Endothelial cell (in vitro differentiated cells): ENCODE measurements at places on chromosomes 12 and 14.

DNA sequence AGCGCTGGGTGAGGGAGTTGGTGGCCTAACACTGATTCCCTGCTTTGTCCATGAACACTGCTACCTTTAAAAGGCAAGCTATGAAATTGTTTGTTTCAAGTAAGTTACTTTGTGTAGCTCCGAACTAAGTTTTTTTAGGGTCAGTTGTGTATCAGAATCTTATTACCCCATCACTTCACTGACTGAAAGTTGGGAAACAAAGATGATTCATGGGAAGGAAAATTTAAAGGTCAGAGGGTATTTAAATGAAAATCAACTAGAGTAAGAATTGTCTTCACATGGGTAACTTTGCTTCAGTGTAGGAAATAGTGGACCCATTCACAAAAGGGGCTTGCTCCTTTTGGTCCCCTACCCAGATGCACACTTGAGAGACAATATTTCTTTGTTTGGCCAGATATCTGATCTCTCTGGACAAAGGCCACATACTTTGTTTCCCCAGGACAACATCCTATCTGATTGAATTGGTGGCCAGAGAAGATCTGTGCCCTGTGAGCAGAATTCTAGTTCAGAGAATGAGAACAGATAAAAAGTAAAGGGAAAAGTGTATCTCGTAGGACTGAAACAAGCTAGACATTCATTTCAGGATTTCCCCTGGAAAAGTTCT is 53.5 kb downstream of the RAB35 start:
- H3K27ac ChIP-seq, result no peak overlapping the region
- H3K4me3 ChIP-seq, result no peak overlapping the region
- no peaks in the 10 kb centered on the region for H3K27me3 ChIP-seq
- DNase-seq, result no peak

DNA sequence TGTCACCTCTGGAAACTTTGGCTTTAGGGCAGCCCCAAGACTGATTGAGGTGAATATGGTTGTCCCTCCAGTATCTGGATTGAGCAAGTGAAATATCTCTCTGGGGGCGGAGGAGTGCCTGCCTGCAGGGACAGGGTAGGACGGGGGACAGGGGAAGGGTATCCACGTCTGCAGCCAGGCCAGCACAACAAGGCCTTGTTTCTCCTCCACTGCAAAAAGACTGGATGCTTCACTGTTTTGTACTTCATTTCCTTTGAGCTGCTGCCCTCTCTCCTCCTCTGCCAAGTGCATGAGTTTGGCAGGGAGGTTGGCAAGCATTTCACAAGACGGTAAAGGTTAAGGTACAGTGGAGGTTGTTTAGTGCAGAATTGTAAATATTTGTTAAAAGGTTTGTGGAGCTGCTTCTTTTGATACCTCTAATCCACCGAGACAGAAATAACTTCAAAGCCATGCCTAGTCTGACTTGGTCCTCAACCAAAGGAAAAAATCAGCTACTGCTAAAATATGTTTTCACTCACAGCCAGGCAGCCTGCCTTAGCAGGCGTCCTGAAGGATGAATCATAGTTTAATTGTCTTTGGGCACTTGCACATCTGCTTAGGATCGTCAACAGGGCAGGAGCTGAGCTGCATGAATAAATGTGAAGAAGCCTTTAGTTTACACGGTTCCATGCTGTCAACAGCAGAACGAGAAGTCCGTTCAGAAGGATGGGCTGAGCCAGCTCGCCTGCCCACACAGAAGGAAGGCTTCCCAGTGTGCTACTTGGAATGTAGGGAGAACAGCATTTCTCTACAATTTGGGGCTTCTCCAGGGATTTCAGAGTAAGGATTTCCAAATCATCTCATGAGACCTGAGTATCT is 269.7 kb downstream of the TTC6 start:
- DNase-seq, result no peak
- no peak overlapping the region for H3K27ac ChIP-seq
- H3K4me1 ChIP-seq, result no peaks in the 10 kb centered on the region
- H3K36me3 ChIP-seq, result peaks cover 3% of the 10 kb centered on the region
- H3K27me3 ChIP-seq, result peaks cover 4% of the 10 kb centered on the region

GRCh38 chr12:49126852-49127763 is 4.1 kb downstream of the TUBA1B start:
- peak overlapping the region; percentile 84 for H3K27ac ChIP-seq
- peak overlapping the region; percentile 72 for H3K4me3 ChIP-seq
- peaks cover 22% of the 10 kb centered on the region for H3K4me1 ChIP-seq
- peaks cover 31% of the 10 kb centered on the region for H3K36me3 ChIP-seq

GRCh38 chr14:68719634-68720384 is 73.1 kb downstream of the ZFP36L1 start:
- H3K36me3 ChIP-seq, result no peaks in the 10 kb centered on the region
- no peak overlapping the region for H3K27ac ChIP-seq
- H3K4me1 ChIP-seq, result peaks cover 22% of the 10 kb centered on the region
- no peaks in the 10 kb centered on the region for H3K27me3 ChIP-seq

DNA sequence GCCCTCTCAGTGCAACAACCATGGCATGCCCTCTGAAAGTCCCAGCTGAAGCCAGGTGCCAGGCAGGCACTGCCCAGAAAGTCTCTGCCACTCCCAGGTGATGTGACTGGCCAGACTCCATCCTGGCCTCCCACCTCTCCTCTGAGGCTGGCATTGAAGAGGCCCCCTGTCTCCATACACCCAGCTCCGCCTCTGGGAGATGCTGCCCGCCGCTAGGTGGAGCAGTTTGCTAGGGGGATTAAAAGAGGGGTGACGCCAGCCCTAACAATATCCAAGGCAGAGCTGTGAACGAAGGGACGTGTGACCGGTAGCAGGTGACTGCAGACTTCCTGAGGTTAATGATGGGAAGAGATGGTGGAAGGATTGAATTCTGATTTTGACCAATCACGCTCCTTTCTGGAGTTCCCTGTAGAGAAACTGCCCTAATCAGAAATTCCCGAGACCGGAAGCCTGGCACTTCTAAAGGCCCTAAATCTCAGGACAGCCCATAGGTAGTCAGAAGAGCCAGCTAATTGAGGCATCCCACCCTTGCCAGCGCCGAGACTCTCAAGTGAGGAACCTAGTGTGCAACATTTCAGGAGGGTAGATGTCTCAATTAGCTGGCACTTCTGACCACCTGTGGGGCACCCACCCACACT is 8.3 kb upstream of the PLEK2 start:
- DNase-seq, result peak; percentile 31
- H3K27me3 ChIP-seq, result peaks cover 5% of the 10 kb centered on the region
- H3K4me1 ChIP-seq, result peaks cover 3% of the 10 kb centered on the region
- no peak overlapping the region for H3K4me3 ChIP-seq
- no peak overlapping the region for H3K27ac ChIP-seq
- no peaks in the 10 kb centered on the region for H3K36me3 ChIP-seq

DNA sequence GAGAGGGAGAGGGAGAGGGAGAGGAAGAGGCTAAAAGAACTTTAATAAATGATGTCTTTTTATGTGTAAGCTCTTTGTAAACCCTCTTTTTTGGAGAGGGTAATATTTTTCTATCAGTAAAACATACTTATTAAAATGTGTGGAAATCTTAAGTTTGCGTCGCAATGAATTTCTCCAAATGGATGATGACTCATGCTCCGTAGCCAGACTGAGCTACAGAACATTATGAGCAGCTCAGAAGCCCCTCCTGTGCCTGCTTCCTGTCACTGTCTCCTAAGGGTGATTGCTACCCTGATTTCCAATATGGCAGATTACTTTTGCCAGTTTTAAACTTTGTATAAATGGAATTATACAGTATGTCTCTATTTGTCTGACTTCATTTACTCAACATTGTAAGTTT is 13.0 kb upstream of the PYGL start:
- H3K36me3 ChIP-seq, result no peaks in the 10 kb centered on the region
- no peak overlapping the region for H3K27ac ChIP-seq
- no peaks in the 10 kb centered on the region for H3K27me3 ChIP-seq

GRCh38 chr14:81070511-81070910 is 115.1 kb downstream of the TSHR start:
- no peaks in the 10 kb centered on the region for H3K36me3 ChIP-seq
- no peak overlapping the region for H3K4me3 ChIP-seq
- no peaks in the 10 kb centered on the region for H3K4me1 ChIP-seq
- no peaks in the 10 kb centered on the region for H3K27me3 ChIP-seq
- no peak for DNase-seq

DNA sequence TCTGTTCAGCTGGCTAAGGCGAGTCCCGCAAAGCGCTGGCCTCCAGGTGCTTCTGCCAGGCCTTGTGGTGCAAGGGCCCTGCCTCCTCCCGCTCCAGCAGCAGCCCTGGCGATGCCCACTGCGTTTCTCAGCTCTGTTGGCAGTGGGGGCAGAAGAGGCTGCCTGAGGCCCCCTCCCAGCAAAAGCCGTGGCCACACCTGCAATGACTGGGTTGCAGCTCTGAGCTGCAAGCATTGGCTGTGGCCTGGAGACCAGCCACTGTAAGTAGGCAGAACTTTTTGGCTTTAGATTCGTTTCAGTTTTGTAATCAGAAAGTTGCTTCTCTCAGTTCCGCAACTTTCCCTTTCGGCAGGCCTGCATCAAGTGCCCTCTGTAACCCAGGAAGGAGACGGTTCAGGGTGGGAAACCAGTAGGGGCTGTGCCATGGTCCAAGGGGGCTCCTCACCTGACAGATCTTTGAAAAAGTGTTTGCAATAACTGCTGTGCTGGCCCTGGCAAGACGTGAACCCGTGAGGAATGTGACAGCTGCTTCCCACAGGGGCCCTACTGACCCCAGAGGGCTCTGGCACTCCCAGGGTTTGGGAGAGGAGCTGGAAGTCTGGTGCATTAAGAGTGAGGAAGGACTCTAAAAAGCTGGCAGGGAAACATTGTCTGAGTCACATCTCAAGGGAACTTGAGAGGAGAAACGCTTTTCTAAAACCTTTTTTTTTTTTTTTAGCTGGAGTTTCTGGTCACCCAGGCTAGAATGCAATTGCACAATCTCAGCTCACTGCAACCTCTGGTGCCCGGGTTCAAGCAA is 54.5 kb upstream of the MAX start:
- peaks cover 3% of the 10 kb centered on the region for H3K27me3 ChIP-seq
- H3K4me3 ChIP-seq, result no peak overlapping the region
- no peak overlapping the region for H3K27ac ChIP-seq
- no peaks in the 10 kb centered on the region for H3K36me3 ChIP-seq
- no peak for DNase-seq

DNA sequence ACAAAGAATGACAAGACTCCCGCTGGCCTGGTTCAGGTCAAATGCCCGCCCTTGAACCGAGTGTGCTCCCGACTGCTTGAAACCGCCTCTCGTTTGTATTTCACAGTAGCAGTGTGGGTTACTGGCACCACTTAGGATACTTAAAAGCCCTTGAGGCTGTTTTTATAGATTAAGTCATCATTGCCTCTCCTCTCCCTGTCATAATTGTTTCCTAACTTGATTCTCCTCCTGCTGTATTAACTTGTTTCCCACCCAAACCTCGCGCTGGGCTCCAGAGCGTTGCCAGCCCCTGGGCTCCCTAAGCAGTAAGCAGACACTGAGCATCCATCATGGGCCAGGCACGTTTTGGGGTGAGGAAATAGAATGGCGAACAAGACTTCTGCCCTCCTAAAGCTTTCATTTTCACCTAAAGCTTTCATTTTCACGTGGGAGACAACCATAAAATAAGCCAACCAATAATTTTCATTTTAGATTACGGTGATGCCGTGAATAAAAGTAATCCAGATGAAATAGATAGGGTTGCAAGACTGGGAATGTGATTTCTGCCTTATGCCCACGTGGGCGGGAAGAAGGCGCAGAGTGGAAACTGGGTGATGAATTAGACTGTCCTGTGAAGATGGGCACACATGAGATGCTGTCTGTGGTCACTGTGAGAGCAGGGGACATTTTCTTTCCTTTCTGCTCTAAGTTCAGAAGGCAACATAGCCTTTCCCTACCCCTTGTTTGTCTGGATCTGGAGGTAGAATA is 97.5 kb downstream of the PPP2R5C start:
- H3K36me3 ChIP-seq, result no peaks in the 10 kb centered on the region
- no peak for DNase-seq
- H3K27ac ChIP-seq, result no peak overlapping the region
- peaks cover 2% of the 10 kb centered on the region for H3K27me3 ChIP-seq
- H3K4me1 ChIP-seq, result peaks cover 10% of the 10 kb centered on the region

- H3K36me3 ChIP-seq, result no peaks in the 10 kb centered on the region
- H3K4me3 ChIP-seq, result no peak overlapping the region
- peaks cover 26% of the 10 kb centered on the region for H3K27me3 ChIP-seq
These were observed 2.1 kb upstream of the B3GNT4 start for GRCh38 chr12:122201381-122201780.

DNA sequence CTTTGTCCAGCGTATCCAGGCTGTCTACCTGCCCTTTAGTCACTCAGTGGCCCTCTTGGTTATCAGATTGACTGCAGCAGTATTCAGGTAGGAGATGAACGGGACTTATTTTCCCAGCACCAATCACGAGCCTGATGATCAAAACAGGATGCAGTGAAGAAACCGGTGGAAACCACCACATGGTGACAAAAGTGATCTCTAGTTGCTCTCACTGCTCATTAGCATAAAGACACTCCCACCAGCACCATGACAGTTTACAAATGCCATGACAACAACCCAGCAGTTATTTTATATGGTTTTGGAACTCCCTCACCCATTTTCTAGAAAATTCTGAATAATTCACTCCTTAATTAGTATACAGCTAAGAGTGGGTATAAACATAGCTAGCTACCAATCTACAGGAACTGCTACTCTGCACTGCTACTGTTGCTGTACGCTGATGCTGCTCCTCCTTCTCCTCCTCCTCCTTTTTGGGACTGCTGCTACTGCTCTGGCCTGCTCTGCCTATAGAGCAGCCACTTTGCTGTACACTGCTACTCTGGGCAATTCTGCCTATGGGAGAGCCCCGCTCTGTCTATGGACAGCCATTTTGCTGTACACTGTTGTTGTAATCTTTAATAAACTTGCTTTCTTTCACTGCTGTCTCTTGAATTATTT is 142.5 kb upstream of the SSTR1 start:
- H3K27ac ChIP-seq, result no peak overlapping the region
- no peaks in the 10 kb centered on the region for H3K4me1 ChIP-seq
- H3K4me3 ChIP-seq, result no peak overlapping the region
- peaks cover 12% of the 10 kb centered on the region for H3K36me3 ChIP-seq

GRCh38 chr12:5138845-5139244 is 95.2 kb downstream of the KCNA5 start:
- H3K4me1 ChIP-seq, result no peaks in the 10 kb centered on the region
- DNase-seq, result no peak
- no peak overlapping the region for H3K4me3 ChIP-seq
- peaks cover 3% of the 10 kb centered on the region for H3K36me3 ChIP-seq
- peaks cover 1% of the 10 kb centered on the region for H3K27me3 ChIP-seq

- H3K4me3 ChIP-seq, result no peak overlapping the region
- H3K36me3 ChIP-seq, result peaks cover 3% of the 10 kb centered on the region
- H3K4me1 ChIP-seq, result peaks cover 8% of the 10 kb centered on the region
- no peak overlapping the region for H3K27ac ChIP-seq
These were observed 104.6 kb downstream of the BICD1 start for GRCh38 chr12:32211066-32211899.

DNA sequence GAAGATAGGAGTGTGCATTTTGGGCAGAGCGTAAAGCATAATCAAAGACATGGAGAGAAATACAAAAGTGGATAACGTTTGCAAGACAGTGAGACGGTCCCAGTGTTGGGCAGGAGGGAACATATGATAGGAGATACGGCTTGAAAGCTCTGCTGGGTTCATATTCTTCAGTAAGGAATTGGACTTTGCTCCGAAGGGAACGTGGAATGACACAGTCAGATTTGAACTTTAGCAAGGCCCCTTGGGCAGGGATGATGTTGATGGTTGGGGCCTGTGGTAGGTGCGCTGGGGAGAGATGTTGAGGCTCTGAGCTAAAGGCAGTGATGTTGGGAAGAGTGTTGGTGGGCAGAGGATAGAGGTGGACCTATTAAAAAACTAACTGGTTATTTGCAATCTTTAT is 143.5 kb upstream of the TBX3 start:
- no peak overlapping the region for H3K27ac ChIP-seq
- H3K4me3 ChIP-seq, result no peak overlapping the region
- no peak for DNase-seq
- no peaks in the 10 kb centered on the region for H3K36me3 ChIP-seq
- H3K4me1 ChIP-seq, result no peaks in the 10 kb centered on the region
